Left lung (tissue), 14 donors: ENCODE measurements at places on chromosomes 13 and 19. TPM values are rescaled to one million over a fixed set of nuclear protein-coding genes. Genes with fewer than 3 reads are reported as not detected.

CYP2A6 gene
- polyA plus RNA-seq = 0.13 TPM

DNA sequence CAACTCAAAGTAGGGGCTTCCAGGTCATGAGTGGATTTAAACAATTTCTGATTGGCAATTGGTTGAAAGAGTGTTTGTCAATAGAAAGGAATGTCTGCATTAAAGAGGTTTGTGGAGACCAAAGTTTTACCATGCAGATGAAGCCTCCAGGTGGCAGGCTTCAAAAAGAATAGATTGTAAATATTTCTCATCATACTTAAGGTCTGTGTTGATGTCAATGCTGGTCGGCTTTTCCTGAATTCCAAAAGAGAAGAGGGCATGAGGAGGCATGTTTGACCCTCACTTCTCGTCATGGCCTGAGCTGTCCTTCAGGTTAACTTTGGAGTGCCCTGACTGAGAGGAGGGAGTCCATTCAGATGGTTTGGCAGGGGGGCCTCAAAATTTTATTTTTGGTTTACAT lies 125.4 kb upstream of the RFC3 start:
- no peaks in the 10 kb centered on the region for H3K36me3 ChIP-seq
- no peak overlapping the region for H3K4me3 ChIP-seq
- H3K27ac ChIP-seq = no peak overlapping the region

DNA sequence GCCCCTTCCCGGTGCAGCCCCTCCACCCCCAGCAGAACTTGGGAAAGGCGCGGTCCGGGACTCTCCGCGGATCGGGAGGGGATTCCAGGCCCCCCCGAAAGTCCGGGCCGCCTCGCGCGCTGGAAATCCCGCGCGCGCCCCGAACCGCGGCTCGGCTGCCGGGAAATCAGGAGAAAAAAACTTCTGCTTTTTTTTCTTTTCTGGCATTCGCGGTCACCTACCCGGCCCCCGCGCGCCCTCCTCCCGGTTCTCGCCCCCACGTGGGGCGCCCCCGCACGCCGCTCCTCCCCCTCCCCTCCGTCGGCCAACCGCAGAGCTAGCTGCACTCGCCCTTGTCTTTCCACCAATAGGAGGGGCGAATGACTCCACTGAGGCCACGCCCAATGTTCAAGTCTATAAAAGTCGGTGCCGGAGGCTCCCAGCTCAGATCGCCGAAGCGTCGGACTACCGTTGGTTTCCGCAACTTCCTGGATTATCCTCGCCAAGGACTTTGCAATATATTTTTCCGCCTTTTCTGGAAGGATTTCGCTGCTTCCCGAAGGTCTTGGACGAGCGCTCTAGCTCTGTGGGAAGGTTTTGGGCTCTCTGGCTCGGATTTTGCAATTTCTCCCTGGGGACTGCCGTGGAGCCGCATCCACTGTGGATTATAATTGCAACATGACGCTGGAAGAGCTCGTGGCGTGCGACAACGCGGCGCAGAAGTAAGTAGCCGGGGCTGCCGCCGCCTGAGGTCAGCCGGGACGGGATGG lies at the start of gene GADD45B:
TSS of gene GADD45B (plus strand) at position 426 of the 749 bp plus-strand sequence. CDS start at position 658, 232 bp downstream.
- H3K4me1 ChIP-seq = peaks cover 25% of the 10 kb centered on the region
- peak within 1 kb of the TSS; percentile 87 for H3K27ac ChIP-seq
- peak; percentile 98 for DNase-seq
- H3K4me3 ChIP-seq = peak within 1 kb of the TSS; percentile 92
- H3K36me3 ChIP-seq = peaks cover 16% of the 10 kb centered on the region

DNA sequence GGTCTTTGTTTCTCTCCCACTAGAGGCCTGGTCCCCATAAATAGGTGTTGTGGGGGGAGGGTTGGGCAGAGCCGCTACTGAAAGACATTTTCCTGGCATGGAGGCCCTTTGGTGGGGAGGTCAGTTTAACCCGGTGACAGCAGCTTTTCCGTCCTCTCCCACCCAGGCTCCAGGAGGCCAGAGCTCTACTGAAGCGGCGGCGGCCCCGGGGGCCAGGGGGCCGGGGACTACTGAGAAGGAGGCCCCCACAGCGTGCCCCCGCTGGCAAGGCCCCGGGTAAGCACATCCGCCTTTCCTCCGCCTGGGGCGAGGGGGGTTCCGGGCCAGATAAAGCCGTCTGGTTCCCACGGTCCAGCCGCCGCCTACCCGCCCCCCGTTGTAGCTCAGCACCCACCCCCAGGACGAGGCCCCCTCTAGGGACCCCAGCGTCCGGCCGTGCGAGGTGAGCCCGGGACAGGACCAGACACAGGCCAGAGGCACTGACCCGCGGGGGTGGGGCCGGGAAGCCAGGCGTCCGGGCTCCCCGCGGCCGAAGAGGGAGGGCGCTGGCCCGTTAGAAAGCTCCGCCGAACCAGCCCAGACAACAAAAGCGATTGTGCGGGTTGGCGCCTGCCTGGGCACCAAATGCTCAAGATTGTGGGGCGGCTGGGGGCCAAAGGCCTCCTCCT lies 1.1 kb upstream of the LTBP4 start:
- H3K4me3 ChIP-seq = no peak overlapping the region
- H3K36me3 ChIP-seq = no peaks in the 10 kb centered on the region
- no peak for DNase-seq
- H3K27me3 ChIP-seq = peaks cover 100% of the 10 kb centered on the region
- H3K4me1 ChIP-seq = peaks cover 80% of the 10 kb centered on the region

CACTIN gene
- polyA plus RNA-seq = 25.2 TPM

SOX1 gene
- not detected for polyA plus RNA-seq

ZNF844 gene
- polyA plus RNA-seq = 21.3 TPM

DNA sequence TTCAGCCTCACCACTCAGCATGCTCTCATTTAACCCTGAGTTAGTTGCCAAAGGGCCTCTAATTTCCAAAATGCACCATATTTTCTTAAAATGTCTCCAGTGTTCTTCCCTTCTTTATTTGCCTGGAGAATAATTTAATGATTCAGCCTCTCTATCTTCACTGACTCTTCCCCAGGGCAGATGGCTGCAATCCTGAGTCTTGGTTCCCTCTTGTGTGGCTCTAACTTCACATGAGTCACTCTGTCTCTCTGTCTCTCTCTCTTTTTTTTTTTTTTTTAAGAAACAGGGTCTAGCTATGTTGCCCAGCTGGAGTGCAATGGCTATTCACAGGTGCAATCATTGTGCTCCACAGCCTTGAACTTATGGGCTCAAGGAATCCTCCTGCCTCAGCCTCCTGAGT lies 251.4 kb downstream of the VWA8 start:
- no peaks in the 10 kb centered on the region for H3K27me3 ChIP-seq
- no peak overlapping the region for H3K27ac ChIP-seq
- no peak for DNase-seq
- H3K4me1 ChIP-seq = peaks cover 8% of the 10 kb centered on the region
- no peaks in the 10 kb centered on the region for H3K36me3 ChIP-seq

CEACAM16 gene
- polyA plus RNA-seq = not detected

- peaks cover 5% of the 10 kb centered on the region for H3K27me3 ChIP-seq
- no peak overlapping the region for H3K27ac ChIP-seq
- DNase-seq = no peak
- H3K4me1 ChIP-seq = no peaks in the 10 kb centered on the region
Observed at GRCh38 chr19:31578326-31578725, 229.1 kb upstream of the TSHZ3 start.

- no peak for DNase-seq
- H3K27ac ChIP-seq = no peak overlapping the region
- no peaks in the 10 kb centered on the region for H3K27me3 ChIP-seq
Observed at GRCh38 chr19:55667511-55667910, 7.5 kb upstream of the EPN1 start.

GRCh38 chr19:16640951-16641350 lies 12.9 kb upstream of the MED26 start:
- no peak for DNase-seq
- no peaks in the 10 kb centered on the region for H3K27me3 ChIP-seq
- no peak overlapping the region for H3K4me3 ChIP-seq
- H3K36me3 ChIP-seq = peaks cover 99% of the 10 kb centered on the region
- H3K27ac ChIP-seq = no peak overlapping the region

- H3K4me1 ChIP-seq = peaks cover 18% of the 10 kb centered on the region
- H3K27me3 ChIP-seq = no peaks in the 10 kb centered on the region
- no peaks in the 10 kb centered on the region for H3K36me3 ChIP-seq
- H3K27ac ChIP-seq = no peak overlapping the region
- no peak for DNase-seq
Observed at GRCh38 chr13:45473627-45474026, 8.9 kb downstream of the COG3 start.

ZNF578 gene
- polyA plus RNA-seq = 6.0 TPM

- no peaks in the 10 kb centered on the region for H3K27me3 ChIP-seq
- DNase-seq = no peak
- no peaks in the 10 kb centered on the region for H3K4me1 ChIP-seq
Observed at GRCh38 chr13:84192125-84192524, 309.9 kb upstream of the SLITRK1 start.

DNA sequence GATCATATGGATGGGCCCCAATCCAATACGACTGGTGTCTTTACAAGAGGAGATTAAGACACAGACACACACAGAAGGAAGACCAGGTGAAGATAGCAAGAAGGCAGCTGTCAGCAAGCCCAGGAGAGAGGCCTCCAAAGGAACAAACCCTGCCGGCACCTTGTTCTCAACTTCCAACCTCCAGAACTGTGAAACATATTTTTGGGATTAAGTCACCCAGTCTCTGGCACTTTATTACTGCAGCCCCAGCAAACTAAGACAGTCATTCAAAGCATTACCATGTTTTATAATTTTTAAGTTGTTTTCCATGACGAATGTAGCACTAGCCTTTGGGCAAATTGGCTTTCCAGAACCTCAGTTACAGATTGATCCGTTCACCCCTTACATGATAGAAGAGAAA lies 11.3 kb downstream of the STARD13 start:
- no peak for DNase-seq
- H3K27me3 ChIP-seq = no peaks in the 10 kb centered on the region
- no peak overlapping the region for H3K4me3 ChIP-seq
- H3K36me3 ChIP-seq = no peaks in the 10 kb centered on the region
- peaks cover 56% of the 10 kb centered on the region for H3K4me1 ChIP-seq
